ENCODE measurements at places on chromosomes 6 and 20. TPM values are rescaled to one million over a fixed set of nuclear protein-coding genes. Genes with fewer than 3 reads are reported as not detected.
A peak's percentile ranks its signal among the peaks of the same experiment; 100 is the strongest.

RBM12 gene
- 20.0 TPM for total RNA-seq

NRN1 gene
- 1.6 TPM for total RNA-seq

ZNF133 gene
- 8.4 TPM for total RNA-seq

TRIM31 gene
- 0.79 TPM for total RNA-seq

LZTS3 gene
- 3.5 TPM for total RNA-seq

PROCR gene
- total RNA-seq, result 6.7 TPM

ADGRF5 gene
- total RNA-seq, result 19.9 TPM

RANBP9 gene
- 18.6 TPM for total RNA-seq

PTPRT gene
- 0.14 TPM for total RNA-seq

SS18L1 gene
- 17.3 TPM for total RNA-seq

ZBTB22 gene
- total RNA-seq, result 7.8 TPM

OR2J3 gene
- total RNA-seq, result not detected

GJA1 gene
- total RNA-seq, result 2.8 TPM

GRCh38 chr20:10047427-10047826, 12.6 kb downstream of the ANKEF1 start:
- no peak for DNase-seq

- DNase-seq, result no peak
Measured at GRCh38 chr6:26241033-26241895, 123.7 kb upstream of the BTN3A2 start.

GRCh38 chr6:139482287-139482686, 107.8 kb upstream of the CITED2 start:
- no peak for DNase-seq

DNA sequence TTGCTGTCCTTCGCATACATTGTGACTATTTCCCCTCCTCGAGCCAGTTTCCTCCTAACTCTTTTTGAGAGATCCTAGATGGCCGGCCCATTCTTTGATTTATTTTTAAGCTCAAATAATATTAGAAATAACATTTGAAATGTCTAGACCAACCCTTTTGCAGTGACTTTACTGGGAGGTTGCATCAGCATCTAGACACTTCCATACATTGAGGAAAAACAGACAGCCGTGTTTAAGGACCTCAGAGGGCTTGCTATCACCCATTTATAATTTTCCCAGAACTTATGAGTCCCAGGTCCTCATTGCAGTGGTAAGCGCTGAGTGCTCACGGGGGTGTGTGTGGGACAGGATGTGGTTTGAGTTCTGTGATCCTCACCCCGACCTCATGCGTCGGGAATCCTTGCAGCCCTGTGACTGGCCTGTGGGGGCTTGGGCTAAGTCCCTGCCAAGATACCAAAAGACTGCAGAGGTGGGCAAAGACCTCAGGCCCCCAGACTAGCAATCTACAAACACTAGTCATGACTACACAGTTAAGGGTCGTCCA, at the start of gene GPX5:
GPX5 (plus strand) TSS at position 386 of the 544 bp plus-strand sequence; CDS start at position 519, 133 bp downstream.
- DNase-seq, result no peak

DNA sequence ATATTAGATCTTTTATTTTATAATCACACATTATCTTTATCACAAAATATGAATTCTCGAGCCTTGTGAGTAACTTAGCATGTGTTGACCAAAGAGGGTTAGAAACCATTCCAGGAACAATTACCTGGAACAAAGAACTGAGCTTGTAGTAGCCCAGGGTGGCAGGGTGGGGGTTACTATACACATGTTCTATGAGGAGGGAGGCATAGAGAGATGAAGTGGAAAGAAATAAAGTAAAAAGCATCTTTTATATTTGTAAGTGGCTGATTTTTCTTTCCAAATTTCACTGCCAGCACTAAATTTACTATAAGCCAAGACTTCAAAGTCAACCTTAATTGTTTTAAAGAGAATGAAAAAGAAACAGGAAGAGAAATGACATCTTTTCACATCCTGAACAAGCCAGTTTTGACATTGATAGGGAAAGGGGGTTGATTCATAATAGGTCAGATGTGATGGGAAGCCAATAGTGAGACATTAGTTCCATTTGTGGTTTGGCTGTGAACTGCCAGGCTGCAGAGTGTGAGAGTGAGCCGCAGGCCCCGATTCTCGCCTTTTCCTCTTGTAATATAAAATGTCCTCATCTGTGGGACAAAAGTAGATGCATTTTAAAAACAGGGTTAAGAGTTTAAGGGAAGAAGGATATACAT, 52.7 kb upstream of the MYB start:
- DNase-seq, result no peak

DNA sequence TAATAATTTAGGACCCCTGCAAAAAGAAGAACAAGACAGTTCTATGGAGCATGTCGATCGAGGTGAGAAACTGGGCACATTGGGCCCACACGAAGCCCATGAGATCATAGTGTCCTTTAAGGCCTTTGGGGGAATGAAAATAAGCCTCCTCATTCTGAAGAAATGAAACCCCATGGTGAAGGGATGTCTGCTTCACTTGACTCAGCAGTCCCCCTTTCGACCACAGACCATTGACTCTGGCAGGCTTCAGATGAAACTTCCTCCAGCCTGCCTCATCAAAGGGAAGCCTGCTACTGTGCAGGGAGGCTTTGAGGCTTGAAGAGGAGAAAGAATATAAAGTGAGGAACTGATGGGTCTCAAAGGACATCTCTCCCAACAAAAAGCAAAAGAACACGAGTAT, 144.2 kb upstream of the FBXL4 start:
- DNase-seq, result no peak

DNA sequence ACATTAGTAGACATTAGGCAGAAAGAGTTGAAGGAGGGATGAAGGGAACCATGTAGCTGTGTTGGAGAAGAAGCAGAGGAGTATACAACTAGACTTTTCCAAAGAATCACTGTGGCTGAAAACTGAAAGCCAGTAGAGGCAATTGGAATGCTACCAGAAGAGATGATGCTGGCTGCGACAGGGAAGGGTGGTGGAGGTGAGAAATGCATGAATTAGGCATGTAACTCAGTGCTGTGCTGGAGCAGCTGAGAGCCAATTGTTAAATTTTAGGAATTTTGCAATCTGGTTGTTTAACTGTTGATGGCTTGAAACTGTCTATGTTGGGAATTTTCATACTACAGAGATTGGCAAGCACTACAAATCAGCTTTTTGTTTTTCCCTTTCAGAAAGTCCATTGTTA, 35.8 kb upstream of the SIRPG start:
- no peak for DNase-seq

DNA sequence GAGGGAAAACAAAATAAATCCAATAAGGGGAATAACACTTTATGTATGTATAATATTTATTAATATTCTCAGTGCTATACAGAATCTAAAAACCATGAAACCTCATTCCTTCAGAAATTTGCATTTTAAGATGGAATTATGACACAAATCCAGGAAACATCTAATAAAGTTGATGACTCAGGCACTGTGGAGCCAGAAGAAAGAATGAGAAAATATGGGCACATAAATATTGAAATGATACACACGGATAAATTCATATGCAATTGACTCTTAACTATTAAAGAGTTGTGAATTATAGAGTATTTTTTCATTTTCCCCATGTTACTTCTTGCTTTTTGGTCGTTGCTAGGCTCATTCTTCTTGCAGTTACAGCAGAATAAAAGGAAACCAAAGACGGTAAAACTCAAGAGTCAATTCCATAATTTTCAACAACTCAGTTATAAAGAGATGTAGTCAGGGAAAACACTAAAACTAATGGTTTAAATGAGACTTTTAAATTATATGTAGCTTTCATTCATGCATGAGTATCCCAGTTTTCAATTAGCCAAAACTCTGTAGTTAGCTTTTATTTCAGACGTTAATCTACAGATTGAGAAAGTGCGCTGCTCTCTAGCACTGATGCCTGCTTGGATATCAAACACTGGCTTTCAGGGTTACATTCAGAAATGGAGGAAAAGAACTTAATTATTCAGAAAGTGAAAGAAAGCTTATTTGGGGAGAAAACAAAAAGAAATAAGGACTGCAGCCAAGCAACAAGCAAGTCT, 95.4 kb downstream of the ADGRB3 start:
- no peak for DNase-seq

- DNase-seq, result no peak
Measured at GRCh38 chr20:64051561-64052325, 2.3 kb upstream of the SOX18 start.

GRCh38 chr20:25551413-25552215, 33.7 kb downstream of the NINL start:
- DNase-seq, result no peak

- DNase-seq, result no peak
Measured at GRCh38 chr6:105898286-105898685, 187.8 kb upstream of the PRDM1 start.

- DNase-seq, result no peak
Measured at GRCh38 chr6:21508753-21509152, 84.8 kb upstream of the SOX4 start.

DNA sequence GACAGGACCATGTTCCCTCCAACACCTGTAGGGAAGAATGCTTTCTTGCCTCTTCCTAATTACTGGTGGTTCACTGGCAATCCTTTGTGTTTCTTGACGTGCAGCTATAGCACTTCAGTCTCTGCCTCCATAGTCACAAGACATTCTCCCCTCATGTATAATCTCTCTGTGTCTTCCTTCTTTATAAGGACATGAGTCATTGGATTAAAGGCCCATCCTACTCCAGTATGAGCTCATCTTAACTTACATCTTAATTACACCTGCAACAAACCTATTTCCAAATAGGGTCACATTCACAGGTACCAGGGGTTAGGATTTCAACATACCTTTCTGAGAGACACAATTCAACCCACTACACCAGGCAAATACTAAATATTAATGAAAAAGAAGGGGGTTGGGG, 213.6 kb downstream of the RNGTT start:
- DNase-seq, result no peak

DNA sequence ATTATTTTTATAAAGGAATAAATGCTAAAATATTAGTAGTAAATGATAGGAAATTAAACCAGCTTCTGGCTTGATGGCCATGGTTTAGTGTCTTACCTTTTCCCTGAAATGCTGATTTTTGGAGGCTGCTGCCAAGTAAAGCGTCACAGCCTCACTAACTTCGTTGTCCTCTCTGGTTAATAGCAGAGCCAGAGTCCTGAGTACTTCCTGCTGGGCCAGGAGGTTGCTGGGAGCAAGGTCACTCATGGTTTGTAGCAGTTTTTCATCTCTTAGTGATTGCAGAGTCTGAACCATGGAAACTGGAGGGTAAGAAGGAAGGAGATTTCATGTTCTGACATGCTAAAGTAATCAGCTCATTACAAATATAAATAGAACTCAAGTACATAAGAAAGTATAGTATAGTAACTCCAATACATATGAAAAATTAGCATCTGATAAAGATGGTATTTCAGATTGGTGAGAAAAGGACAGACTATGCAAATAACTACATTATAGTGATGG, 26.5 kb upstream of the ARMH2 start:
- DNase-seq, result no peak

- DNase-seq, result no peak
Measured at GRCh38 chr6:167450626-167451025, 125.7 kb downstream of the TTLL2 start.

GRCh38 chr6:47631269-47631772, 67.1 kb upstream of the ADGRF4 start:
- DNase-seq, result no peak

DNA sequence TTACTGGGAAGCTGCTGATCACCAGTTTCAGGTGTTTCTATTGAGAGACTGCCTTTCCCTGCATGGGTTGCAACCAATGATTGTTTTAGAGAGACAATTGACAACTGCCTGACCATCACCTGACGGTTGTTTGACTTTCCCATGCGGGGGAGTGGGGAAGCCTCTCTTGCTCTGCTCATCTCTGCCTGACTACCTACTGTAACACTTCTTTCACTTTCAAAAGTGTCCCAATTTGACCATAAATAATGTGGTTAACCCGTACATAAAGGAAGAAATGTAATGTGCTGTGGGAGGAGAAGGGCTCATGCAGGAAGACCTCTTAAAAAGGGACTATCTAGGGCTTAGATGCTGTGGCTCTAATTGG, 122.1 kb upstream of the PHACTR1 start:
- DNase-seq, result no peak

DNA sequence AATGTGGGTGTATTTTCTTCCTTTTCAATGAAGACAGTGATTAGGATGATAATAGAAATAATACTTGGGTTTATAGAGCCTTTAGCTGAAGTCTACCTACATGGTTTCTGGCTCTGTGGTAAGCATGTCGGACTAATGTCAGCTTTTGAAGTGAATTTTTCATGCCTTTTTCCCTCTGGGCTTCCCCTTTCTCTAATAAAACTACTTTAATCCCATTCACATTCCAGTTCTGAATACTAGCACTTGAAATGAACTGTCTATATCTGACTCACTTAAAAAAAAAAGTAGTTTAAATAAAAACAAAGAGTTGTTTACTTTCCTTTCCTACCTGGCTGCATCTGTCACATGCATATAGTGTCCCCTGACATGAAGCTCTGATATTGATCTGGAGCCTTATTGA, 545.9 kb upstream of the FLRT3 start:
- no peak for DNase-seq

GRCh38 chr6:161743509-161744178, 469.8 kb upstream of the AGPAT4 start:
- no peak for DNase-seq

- DNase-seq, result no peak
Measured at GRCh38 chr6:158356586-158357546, 44.6 kb downstream of the TULP4 start.

DNA sequence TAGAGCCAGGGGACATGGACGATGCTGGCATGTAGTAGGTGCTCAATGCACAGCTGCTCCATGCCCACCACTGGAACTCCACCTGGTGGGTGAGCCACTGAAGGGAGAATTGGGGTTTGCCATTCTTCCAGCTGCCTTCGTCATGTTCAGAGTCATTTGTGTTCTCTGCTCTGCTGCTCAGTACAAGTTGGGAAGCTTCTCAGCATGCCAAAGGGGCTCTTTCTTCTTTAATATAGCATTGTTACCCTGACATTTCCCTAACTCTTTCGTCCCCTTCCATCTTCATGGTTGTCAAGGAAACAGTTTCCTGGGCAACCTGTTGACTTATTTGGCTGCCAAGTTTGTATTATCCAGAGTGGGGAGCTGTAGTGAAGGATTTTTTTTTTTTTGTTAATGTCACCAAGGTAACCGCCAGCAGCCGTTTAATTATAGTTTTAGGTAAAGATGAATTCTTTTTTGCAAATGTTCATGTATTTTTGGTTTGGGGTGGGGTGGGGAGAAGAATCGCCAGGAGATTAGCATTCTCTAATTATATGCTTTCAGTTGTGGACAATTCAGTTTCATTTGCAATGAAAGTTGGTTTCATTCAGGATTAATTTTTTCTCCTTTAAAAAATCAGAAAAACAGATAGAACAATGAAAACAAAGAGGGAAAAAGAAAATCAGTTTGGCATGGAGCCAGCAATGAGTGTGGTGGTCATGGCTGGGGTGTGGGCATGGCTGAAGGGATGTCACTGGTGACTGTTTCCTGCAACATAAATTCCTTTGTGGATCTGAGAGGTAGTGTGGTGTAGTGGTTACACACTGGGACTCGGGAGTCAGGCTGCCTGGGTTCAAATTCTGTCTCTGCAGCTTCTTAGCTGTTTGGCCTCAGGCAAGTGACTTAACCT, 73.0 kb upstream of the KCNG1 start:
- no peak for DNase-seq

GRCh38 chr20:59776626-59777330, 156.7 kb downstream of the SYCP2 start:
- DNase-seq, result peak; percentile 2
